ENCODE measurements at places on chromosomes 7 and 10.

DNA sequence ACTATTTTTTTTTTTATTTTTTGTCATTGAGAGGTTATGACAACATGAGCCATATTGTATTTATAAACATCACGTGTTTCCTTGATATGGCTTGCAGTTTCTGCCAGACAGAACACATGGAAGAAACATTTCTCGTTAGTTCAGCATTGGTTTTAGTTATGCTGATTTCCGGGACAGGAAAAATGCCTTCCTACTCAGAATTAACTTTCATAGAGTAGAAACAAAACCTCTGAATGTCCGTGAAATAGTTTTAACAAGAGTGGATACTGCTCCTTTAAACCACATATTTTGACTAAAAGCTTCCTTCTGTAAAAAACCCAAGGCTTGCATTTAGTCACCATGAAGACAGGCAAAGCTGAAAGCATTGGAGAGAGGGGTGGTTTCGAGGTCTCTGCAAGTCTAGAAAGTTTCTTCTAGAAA, 240.4 kb downstream of the KIAA1217 start:
- no peak for DNase-seq

DNA sequence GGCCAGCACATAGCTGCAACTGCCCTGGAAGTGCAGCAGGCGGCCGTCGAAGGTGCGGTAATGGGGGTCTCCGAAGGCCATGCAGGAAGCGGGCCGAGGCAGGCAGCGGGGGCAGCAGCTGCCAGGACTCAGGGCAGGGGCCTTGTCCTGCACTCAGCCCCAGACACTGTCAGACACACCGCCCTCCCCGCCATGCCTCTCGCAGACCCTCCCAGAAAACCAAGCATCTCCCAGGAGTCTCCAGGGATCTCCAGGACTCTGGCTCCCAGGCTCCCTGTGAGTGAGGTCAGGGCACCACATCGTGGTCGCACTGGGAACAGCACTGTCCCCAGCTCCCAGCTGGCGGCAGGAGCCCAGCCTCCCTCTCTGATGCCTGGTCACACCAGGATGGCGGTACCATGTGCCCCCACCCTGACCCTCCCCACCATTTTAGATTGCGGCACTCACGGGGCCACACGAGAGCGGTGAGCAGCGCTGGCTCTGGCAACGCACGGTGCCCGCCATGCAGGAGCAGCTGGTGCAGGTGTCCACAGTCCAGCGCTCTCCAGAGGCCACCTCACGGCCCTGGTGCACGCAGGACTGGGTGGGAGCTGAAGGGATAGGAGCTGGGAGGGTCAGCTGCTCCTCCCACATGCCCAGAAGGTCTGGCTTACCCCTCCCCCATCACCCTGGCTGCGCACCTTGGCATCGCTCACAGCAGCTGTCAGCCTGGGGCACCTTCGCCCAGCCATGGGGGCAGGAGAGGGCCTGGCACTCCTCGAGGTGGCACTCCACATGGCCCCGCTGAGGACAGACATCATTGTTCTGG, 17.5 kb downstream of the ATP6V1F start:
- no peak for DNase-seq

- no peak for DNase-seq
Measured at GRCh38 chr7:40041456-40041855, 91.4 kb downstream of the CDK13 start.

- no peak for DNase-seq
Measured at GRCh38 chr10:112706577-112706976, 243.5 kb upstream of the TCF7L2 start.

GRCh38 chr10:91885362-91886079, 23.8 kb downstream of the FGFBP3 start:
- DNase-seq: no peak

DNA sequence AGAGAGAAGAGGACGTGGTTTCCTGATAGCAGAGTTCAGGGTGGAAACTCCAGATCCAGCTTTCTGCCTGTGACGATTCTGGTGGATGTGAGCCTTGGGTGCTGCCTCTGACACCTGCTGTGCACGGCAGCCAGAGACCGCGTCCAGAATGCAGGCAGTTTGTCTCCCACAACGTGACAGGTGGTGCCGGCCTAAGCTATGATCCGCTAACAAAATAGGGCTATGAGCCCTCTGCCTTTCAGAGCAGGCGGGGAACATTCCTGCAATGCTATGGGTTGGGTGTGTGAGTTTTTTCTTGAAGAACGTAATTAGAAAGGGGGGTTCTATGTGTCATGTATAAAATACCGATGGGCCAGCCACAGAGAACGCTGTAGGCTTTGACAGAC, 297.3 kb upstream of the PRKCQ start:
- DNase-seq: no peak

DNA sequence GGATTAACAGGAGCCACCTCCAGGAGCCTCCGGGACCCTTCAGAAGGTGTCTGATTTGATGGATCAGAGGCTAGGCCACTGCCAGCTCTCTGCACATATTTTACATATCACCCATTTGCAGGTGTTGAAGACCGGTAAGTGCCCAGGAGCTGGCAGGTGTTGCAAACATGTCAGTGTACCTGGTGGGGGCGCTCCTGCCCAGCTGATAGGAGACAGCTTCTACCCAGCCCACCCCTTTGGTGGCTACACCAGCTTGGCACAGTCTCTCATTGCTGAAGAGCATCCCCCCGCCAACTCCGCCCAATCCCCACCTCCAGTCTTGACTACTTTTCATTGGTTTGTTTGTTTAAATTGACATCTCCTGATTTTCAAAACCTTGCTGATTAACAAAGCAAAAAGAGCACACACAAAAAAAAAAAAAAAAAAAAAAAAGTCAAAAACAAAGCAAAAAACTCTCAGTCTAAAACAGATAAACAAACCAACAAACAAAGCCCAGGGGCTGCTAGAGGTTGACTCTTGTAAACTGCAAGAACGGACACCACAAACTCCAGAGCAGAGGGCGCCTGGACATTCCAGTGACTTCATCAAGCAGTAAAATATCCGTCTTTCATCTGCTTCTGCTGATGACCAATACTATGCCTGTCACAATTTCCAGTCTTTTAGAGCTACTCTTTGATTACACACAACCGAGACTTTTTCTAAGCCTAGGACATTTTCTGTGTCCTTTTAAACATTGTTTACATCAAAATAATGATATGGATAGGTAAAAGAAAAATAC, 275.3 kb downstream of the NRG3 start:
- DNase-seq: no peak

DNA sequence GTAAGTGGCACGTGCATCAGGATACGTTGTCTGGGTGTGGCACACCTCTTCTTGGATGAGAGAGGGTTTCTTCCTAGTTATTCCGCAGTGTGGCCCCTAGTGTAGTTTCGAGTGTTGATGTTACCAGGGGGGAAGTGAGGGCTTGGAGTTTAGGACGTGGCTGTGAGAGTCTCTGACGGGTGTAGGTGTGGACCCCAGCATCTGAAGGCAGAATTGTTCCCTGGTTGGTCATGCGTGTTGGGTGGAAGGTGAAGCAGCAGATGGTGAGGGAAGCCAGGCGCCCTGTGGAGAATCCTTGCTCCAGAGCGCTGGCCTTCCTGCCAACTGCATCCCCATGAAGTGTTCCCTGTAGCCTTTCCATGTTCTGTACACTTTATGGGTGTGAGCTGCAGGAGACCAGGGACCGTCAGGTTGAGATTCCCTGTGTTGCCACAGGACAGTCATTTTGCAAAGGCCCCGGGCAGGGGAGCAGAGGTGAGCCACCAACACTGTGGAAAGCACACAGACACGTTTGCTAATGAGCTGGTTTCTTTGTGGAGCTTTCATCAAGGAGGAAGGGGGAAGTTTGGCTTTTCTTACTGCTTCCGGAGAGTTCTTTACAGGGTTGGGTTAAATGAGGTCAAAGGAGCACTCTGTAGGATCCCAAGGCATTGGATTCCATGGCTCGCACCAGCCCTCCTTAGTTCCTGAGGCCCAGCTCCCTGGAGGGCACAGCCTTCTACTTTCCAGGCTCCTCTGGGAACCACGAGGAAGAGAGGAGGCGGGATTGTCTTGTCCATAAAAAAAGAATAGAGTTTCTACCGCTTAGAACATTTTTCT, 32.0 kb downstream of the TSPAN14 start:
- DNase-seq: no peak

DNA sequence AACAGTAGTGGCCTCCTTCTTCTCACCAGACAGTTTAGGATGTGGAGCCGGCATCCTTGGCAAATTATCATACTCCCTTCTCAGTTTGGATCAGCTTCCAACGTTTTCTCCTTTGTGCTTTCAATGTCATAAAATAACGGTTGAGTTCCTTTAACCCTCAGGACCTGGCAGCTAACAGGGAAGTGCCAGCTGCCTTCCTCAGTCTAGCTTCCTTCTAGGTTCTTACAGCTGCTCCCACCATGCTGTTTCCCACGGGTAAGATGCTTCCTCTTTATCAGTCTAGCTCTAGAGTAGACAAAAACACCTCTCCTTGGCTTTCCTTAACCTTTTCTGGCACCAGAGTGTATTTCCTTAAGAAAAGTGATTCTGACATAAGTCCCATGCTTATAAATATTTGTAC, 33.2 kb downstream of the BLVRA start:
- DNase-seq: no peak

DNA sequence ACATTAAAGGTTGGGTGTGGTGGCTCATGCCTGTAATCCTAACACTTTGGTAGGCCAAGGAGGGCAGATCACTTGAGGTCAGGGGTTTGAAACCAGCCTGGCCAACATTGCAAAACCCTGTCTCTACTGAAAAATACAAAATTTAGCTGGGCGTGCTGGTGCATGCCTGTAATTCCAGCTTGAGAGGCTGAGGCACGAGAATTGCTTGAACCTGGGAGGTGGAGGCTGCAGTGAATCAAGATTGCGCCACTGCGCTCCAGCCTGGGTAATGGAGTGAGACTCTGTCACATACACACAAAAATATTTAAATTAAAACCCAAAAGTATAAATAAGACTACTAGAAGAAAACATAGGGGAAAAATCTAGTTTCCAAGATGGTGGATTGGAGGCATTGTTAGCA, 41.9 kb upstream of the CDK13 start:
- DNase-seq: no peak

DNA sequence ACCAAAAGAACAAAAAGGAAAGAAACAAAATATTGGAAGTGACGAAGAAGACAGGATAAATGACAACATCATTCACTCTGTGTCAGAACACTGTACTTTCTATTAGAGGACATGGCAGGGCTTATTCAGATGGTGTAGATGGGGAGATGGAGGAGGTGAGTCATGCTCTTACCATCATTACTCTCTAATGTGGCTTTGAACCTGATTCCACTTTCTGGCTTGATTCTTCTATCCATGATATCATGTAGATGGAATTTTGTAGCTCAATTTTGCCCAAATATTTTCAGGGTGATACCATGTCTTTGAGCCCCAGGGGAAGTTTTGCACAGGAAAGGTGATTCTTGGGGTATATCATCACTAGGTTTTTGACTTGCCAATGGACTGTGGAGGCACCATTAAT, 91.7 kb downstream of the CFAP58 start:
- DNase-seq: peak; percentile 75

DNA sequence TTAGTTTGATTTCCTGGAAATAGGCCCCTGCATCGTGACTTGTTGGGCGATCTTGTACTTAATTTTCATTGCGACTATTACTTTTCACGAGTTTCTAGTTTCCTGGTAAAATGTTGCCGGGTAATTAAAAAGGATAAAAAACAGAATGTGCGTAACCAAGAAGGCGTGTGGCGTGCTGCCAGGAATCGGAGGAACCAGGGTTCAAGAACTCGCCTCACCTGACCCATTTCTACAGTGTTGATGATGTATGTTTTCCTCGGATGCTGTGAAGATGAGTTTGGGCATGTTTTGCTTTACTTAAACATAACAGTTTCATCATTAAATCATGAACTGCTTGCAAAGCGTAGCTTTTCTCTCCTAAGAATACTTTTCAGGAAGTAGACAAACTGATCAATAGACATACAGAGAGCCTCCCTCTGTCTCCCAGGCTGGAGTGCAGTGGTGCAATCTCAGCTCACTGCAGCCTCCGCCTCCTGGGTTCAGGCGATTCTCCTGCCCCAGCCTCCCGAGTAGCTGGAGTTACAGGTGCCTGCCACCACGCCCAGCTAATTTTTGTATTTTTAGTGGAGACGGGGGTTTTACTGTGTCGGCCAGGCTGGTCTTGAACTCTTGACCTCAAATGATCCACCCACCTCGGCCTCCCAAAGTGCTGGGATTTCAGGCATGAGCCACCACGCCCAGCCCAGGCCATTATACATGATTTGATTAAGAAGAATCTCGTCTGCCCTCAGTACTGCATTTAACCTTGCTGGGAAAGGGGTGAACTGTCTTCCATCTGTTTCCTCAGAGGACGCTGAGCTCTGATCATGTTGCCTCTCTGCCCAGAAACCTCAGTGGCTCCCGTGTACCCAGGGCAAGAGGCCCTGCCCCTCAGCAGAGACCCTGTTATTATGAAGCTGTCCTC, 9.1 kb downstream of the FOXK1 start:
- no peak for DNase-seq

DNA sequence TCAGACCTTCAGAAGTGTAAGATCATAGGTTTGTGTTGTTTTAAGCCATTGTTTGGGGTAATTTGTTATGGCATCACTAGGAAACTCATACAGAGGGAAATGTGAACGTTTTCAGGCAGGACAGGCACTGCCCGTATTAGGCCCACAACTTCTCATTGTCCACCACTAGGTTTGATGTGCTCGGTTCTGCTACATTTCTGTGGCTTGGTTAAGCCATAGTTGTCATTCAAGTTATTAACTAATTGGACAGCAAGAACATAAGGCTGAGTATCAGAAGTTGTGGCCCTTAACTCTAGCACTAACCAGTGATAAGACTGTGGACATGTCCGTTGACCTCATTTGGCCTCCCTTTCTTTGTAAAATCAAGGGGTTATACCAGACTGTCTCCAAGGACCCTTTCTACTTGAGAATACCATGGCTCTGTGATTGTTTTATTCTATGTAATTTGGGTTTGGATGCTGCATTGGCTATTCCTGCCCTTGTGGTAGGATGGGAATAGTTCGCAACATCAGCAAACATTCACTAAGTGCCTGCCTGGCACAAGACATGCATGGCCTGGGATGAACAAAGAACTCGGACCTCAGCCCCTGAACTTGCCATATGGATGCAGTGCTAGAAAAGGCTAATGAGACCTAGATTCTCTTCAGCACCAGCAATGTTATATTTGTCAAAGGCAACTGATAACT, 85.7 kb downstream of the CCDC71L start:
- DNase-seq: no peak

DNA sequence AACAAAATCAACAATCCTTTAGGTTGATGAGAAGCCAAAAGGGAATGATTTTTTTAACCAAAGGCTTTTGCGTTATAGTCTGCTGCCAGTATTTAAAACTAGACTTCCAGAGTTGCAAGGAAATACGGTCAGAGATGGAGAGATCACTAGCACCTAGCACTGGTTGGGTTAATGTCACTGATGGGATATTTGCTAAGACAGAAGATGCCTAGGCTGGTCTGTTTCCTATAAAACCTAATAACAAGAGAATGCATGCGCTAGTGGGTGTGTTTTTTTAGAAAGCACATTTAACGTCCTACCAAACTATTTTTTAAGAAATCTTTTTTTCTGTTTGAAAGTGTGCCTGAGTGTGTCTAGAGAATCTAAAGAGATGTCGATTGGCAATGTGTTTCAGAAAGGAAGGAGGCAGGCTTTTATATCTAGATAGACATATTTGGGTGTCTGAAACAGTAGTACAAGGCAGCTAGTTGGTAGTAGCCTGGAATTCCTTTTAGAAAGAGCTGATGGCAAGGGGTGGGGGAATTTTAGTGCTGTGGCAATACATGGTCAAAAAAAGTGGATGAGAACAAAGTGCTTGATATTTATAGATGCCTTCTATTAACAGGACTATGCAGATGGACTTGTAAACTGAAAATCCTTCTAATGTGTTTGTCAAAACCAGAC, 863 bp downstream of the CALD1 start:
- DNase-seq: no peak

GRCh38 chr10:106997721-106998120, 166.8 kb downstream of the SORCS1 start:
- DNase-seq: no peak

- no peak for DNase-seq
Measured at GRCh38 chr7:134567368-134567767, 18.5 kb downstream of the AKR1B15 start.

Data from HS-27A (cell line).